SJCRH30 (cell line): ENCODE measurements at places on chromosomes 5 and 9.

- peak; percentile 2 for DNase-seq
Observed at GRCh38 chr5:63686938-63687337, 275.3 kb downstream of the HTR1A start.

DNA sequence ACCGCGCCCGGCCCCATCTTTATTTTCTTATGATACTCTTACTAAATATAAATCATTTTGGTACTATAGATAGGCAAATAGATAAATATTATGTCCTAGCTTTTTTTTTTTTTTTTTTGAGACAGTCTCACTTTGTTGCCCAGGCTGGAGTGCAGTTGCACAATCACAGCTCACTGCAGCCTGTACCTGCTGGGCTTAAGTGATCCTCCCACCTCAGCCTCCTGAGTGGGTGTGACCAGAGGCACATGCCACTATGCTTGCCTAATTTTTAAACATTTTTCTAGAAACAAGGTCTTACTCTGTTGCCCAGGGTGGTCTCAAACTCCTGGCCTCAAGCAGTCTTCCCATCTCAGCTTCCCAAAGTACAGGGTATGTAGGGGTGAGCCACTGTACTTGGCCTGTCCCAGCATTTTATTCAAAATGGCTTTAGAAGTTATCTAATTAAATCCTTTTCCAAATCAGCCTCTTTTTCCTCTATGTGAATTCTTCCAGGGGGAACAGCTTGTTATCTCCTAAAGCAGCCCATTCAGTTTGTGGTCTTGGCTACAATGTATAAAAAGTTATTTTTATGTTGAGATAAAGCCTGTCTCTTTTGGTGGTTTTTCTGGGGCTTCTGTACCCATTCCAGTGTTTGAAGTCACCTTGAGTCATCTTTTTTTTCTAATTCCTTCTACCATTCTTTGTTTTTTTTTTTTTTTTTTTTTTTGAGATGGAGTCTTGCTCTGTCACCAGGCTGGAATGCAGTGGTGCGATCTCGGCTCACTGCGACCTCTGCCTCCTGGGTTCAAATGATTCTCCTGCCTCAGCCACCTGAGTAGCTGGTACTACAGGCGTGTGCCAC, 12.1 kb downstream of the MELK start:
- DNase-seq: no peak

GRCh38 chr9:20363233-20363632, 259.1 kb downstream of the MLLT3 start:
- no peak for DNase-seq

GRCh38 chr9:7298123-7298522, 501.5 kb downstream of the DMAC1 start:
- DNase-seq: no peak

DNA sequence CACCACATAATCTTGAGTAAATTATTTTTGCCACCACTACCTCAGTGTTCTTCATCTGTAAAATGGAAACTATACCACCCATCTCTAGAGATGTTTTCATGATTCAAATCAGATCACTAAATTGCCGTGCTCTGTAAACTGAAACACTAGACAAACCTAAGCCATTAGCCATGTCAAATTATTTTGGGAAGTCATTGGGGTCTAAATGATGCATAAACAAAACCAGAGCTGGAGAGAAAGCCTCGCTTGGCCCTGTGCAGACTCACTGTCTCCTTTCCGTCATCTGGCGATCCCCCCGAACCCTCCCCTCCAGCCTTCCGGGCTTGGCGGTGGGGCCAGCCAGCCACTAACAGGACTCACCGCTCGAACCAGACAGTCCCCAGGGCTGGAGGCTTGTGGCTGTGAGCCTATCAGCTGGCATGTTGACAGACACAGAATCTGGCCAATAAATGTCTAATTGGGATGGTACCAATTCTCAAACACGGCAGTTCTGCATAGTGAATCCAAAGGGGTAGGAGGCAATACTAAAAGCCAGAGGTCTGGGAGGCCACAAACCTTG, 256.5 kb downstream of the SEC61B start:
- DNase-seq: no peak
